Hepatic stellate cell (primary cell): ENCODE measurements at places on chromosomes 12 and 14.

GRCh38 chr12:52416795-52417194 is 10.7 kb upstream of the KRT82 start:
- no peak for DNase-seq

GRCh38 chr12:58809064-58809607 is 111.2 kb downstream of the LRIG3 start:
- no peak for DNase-seq

- no peak for DNase-seq
Measured at GRCh38 chr12:109723311-109723881, 9.8 kb downstream of the FAM222A start.

GRCh38 chr12:109947521-109947920 is 47.4 kb downstream of the TCHP start:
- peak; percentile 36 for DNase-seq

GRCh38 chr12:14367040-14367661 is 1.7 kb downstream of the ATF7IP start:
- DNase-seq: no peak

DNA sequence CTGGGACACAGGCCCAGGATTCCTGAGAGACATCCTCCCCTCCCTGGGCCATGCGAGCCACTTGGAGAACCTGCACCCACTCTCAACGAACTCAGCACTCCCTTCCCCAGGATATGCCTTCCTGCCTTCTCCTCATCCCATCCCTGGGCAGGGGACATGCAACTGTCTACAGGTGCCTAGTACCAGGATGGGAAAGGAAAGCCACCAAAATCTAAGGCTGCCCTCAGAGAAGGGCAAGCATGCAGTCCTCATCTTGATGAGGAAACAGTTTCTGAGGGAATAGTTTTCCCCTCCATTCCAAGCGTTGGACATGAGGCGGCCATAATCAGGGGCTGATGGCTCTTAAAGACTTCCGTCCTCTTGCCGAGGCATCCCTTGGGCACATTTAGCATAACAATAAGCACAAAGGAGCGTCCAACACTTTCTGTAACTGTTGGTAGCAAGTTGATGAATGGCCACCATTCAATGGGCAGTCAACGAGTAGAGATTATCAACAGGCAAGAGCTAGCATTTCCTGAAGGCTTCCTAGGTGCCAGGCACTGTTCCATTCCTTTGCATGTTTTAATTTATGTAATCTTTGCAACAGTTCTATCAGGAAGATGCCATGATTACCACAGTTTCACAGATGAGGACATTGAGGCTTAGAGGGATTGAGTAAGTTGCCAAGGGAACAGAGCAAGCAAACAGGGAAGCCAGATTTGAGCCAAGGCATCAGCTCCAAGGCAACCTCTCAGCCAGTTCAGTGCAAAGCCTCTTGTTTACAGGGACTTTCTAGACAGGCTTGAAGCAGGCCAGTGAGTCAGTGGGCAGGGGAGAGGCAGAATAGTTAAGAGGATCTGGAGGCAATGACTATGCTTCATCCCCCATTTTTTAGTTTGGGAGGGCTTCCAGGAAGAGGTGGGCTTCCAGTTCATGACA is 105.1 kb downstream of the SINHCAF start:
- DNase-seq: no peak

DNA sequence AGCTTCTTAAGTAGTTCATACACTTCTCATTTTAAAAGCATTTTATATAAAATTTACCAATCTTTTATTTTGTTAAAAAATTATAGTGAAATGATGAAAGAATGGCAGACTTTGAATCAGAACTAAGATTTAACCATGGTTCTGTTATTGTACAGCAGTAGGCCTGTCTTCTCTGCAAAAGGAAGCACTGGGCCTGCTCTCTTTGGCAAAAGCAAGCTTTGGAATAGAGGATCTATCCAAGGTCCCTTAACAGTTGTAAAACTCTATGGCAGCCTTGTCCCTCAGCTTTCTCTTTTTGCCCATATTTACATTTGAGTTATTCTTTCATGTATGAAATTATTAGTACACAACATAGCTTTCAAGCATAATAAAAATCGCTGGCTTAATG is 82.8 kb downstream of the PLEKHG7 start:
- no peak for DNase-seq

DNA sequence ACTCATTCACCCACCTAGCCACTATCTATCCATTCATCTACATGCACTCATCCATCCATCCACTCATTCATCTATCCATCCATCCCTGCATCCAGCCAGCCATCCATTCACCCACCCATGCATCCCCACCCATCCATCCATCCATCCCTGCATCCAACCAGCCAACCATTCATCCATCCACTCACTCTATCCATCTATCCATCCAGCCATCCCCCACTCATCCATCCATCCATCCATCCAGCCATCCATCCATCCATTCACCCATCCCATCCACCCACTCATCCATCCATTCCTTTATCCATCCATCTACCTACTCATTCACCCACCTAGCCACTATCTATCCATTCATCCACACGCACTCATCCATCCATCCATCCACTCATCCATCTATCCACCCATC is 73.1 kb downstream of the NOC4L start:
- no peak for DNase-seq

DNA sequence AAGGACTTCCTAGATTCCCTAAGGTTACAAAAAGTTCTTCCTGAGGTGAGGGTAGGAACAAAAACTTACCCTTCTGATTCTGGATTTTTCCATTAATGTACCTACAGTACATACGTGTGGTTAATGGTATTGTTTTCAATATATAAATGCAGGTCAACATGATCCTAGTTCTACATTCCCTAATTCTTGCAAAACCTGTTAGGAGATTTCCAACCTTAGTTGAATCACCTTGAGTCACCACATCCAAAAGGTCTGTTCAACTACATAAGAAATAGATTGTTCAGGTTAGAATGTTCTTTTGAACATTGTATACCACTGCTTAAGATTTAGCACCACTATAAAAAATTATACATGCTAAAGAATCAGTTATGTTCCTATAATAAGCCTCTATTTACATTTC is 118.9 kb downstream of the GARIN6 start:
- no peak for DNase-seq

DNA sequence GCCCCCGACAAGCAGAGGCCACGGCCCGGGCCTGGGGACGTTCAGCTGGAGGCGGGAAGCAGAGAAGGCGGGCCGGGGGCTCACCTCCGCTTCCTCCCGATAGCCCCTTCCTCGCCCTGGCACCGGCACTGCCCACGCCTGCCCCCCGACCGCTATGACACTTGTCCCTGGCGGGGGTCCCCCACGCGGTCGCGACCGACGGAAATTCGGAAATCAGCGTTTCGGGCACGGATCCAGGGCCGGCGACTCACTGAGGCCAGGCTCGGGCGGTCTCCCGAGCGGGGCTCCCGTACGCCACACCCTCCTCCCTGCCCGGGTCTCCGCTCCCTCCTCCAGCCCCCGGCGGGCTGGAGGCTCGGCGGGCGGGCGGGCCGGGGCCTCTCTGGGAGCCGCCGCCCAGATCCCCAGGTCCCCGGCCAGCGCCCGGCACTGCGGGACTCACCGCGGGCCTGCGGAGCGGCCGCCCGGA is 581 bp downstream of the PITPNM2 start:
- peak; percentile 55 for DNase-seq

GRCh38 chr14:82667501-82667900 is 1133.8 kb upstream of the SEL1L start:
- no peak for DNase-seq

- no peak for DNase-seq
Measured at GRCh38 chr14:34710006-34710405, 4.4 kb downstream of the CFL2 start.

DNA sequence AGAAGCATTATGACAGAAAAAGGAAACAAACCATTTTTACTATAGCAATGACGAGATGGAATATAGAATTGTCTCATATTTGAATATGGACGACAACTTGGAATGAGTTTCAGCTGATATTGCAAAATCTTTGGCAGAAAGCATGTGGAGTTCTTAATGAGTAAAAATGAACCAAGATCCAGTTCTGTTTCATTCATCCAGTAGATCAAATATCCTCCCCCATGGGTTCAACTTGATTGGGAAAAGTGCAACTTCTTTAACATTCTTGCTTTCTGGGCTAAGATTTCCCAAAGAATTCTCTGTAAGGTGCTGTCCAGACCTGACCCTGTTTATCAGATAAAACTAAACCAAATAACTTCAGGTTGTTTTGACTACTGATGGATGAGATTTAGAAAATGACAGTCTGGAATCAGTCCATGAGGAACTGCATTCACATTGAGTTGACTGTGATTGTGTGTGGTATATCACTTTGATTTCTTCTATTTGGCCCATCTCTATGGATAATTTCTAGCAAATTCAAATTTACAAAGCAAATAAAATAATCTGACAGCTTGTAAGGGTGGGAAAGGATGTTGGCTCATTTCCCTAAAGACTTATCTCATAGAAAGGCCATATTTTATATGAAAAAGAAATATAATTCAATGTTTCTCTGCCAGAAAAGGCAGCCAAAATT is 267.4 kb downstream of the ADAMTS20 start:
- DNase-seq: no peak

DNA sequence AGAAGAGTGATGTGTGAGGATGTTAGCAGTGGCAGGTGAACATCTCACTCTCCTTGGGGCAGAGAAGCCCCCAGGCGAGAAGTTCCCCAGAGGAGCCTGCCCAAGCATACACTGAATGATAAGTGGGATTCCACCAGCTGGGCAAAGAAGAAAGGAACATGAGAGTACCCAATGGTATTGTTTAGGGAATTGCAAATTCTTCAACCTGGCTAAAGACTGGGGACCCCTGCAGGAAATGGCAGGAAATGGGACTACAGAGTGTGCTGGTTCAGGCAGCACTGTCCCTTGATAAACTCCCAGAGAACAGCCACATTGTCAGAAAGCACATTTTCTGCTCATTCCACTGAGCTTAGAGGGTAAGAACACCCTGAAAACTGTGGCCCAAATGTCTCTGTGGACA is 121.3 kb downstream of the RPS29 start:
- no peak for DNase-seq

DNA sequence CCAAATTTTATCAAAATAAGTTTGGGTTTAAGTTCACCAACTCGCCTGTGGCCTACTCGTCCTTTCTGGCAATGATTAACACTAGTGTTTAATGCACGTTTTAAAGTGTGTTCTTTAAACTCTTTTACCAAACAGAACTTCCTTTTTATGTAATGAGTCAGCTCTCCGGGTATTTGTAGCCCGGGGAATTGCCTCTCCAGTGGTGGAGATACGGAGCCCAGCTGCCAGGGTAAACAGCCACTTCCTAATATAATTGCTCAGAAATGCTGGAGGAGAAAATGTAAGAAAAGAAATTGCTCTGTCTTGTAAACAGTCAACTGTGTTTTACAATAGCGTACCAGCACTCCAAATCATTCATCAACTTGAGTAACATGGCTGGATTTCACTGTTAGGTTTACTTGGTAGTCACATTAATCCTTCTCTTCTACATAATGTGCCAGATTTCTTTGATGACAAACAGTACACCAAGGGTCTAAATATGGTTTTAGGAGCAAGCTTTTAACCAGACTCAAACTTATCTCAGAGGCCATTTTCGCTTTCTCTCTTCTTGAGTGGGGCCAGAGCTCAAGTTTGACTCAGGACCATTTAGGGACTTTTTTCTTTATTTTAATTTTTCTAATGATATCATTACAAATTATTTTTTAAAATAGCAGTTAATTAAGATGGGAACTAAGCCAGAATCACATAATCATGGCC is 101.2 kb upstream of the SLC38A2 start:
- peak; percentile 67 for DNase-seq

- no peak for DNase-seq
Measured at GRCh38 chr12:69099201-69099837, 140.1 kb upstream of the CPSF6 start.

DNA sequence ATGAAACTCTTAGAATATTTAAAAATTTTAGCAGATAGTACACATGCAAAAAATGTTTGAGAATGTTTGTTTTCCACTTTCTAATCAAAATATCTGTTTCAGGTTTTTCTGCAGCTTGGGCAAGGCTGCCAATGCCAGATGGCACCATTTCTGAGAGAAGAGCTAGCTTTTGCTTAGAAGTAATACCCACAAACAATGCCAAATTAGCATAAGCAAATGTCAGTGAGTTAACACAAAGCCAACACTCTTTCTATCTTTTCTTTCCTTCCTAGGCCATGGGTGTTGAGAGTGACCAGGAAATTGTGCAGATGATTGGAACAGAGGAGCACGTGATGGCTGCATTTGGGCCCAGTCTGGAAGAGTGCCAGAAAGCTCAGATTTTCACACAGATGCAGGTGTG is 35.2 kb downstream of the POLR3B start:
- DNase-seq: no peak

DNA sequence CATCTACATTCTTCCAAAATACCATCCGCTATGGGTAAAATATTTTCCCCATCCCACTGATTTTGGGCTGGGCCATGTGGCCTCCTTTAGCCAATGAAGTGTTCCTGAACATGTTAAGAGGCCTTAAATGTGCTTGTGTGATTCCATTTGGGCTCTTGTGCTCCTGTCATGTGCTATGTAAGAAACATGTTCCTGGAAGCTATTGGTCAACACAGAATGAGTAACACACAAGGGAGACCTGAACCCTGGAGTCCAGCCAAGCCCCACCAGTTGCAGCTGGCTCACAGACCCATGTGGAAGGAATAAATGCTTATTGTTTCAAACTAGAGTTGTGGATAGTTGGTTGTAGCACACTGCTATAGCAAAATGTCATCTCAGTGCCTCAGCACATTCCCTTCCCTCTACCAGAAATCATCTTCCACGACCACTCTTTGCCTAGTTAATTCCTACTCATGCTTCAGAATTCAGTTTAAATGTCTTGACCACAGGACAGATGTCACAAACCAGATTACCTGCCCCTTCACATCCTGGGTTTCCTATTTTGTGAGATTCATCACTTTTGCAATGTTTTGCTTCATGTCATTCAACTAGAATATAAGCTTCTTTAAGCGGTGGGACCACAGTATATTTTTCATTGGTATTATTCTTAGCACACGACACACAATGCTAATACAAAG is 217.3 kb upstream of the EEA1 start:
- DNase-seq: no peak

GRCh38 chr14:60566101-60566500 is 57.2 kb downstream of the SIX6 start:
- DNase-seq: no peak

DNA sequence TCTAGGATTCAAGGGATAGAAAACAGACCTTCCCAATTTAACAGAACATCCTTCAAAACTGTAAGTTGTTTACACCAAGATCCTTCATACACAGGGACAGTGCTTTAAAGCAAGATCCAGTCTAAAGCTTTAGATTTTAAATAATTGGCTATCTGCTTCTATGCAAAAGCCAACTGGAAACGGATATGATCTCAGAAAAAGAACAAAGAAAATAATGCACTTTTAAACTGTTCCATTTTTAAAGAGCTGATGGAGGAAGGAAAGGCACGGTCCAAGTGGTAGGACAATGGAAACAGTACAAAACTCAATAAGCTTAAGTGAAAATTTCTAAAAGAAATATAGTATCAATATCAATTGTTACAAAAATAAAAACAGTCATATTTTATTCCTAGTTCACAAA is 27.7 kb downstream of the LRP6 start:
- no peak for DNase-seq

DNA sequence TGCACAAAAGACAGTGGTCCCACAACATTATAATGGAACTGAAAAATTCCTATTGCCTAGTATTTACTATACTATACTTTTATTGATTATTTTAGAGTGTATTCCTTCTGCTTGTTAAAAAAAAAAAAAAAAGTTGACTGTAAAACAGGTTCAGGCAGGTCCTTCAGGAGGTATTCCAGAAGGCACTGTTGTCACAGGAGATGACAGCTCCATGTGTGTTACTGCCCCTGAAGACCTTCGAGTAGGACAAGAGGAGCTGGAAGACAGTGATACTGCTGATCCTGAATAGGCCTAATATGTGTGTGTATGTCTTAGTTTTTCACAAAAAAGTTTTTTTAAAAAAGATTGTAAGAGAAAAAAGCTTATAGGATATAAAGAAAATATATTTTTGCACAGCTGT is 12.3 kb downstream of the UBE2N start:
- DNase-seq: no peak
